HTR-8/SVneo (cell line): ENCODE measurements at places on chromosomes 13 and 19.
A peak's percentile ranks its signal among the peaks of the same experiment; 100 is the strongest.

DNA sequence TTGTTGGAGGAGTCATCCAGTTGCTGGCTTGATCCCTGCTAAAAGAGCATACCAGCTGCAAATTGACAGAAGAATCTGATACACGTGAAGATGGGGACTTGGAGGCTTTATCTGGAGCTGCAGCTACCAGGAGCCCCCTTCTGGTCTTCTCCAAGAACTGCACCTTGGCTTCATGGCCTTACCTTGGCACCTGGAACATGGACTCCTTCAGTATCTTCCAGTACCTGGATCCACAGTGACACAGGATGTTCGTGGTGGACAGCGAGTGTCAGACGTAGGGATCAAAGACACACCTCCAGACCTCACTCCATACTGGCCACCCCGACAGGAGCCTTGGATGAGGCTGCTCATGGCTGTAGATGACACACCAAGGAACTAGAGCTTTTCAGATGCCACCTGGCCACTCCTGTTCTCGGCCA lies 9.9 kb upstream of the ACSBG2 start:
- peak; percentile 56 for DNase-seq

GRCh38 chr19:48400018-48400742 lies 6.7 kb downstream of the GRIN2D start:
- no peak for DNase-seq

- no peak for DNase-seq
Observed at GRCh38 chr19:1450735-1451731, 1.1 kb downstream of the APC2 start.

GRCh38 chr13:38674208-38674607 lies 12.7 kb upstream of the FREM2 start:
- no peak for DNase-seq

- no peak for DNase-seq
Observed at GRCh38 chr13:43167731-43168130, 144.3 kb downstream of the DNAJC15 start.

DNA sequence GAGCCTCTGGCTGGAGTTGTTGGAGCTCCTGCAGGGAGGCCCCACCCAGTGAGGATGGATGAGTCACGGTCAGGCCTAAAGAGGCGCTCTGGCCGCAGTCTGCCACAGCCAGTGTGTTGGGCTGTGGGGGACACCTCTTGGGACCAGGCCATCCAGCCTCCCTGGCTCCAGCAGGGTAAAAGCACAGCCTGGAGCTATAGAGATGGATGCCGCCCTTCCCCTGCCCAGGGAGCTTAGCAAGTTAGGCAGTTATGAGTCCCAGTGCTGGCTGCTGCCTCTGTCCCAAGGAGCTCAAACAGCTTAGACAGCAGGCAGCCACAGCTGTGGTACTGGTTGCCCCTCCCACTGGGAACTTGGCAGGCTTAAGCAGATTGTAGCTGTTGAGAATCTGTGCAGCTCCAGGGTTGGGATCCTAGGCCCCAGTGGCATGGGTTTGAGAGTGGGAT lies 100.9 kb downstream of the NDFIP2 start:
- DNase-seq: no peak

DNA sequence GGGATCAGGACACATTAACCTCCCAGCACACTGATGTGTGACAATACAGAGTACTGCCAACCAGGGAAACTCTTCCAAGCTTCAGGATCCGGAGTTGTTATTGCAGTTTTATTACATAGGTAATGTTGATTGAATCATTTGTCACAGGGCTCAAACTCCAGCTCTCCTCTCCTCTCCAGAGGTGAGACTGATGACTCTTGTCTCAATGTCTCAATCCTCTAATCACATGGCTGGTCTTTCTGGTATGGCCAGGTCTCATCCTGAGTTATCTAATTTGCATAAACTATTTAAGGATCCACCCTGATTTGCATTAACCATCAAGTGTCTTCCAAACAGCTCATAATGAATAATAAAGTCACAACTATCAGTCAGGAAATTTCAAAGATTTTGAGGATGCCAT lies 522.6 kb upstream of the PCDH9 start:
- DNase-seq: no peak

- no peak for DNase-seq
Observed at GRCh38 chr13:50153876-50154275, 138.6 kb downstream of the KCNRG start.

DNA sequence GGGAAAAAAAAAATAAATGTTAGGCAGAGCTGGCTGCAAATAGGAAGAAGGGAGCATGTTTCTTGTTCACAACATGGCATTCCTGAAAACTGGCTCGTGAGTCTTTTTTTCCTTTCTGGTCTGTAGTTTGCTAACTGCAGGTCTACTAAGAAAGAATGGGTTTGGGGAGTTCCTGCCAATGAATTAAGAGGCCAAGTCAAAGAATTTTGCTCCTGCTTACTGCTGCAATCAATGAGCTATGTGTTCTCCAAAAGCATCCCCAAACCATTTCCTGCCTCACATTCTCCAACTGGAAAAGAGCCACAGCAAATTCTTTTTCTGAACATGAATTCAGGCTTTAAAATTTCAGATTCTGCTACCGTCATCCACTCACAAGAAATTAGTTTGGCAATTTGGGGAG lies 88.6 kb downstream of the DCT start:
- DNase-seq: no peak

- DNase-seq: no peak
Observed at GRCh38 chr13:52411629-52412028, 5.7 kb upstream of the THSD1 start.

GRCh38 chr19:17242431-17243208 lies 3.1 kb downstream of the NR2F6 start:
- no peak for DNase-seq

DNA sequence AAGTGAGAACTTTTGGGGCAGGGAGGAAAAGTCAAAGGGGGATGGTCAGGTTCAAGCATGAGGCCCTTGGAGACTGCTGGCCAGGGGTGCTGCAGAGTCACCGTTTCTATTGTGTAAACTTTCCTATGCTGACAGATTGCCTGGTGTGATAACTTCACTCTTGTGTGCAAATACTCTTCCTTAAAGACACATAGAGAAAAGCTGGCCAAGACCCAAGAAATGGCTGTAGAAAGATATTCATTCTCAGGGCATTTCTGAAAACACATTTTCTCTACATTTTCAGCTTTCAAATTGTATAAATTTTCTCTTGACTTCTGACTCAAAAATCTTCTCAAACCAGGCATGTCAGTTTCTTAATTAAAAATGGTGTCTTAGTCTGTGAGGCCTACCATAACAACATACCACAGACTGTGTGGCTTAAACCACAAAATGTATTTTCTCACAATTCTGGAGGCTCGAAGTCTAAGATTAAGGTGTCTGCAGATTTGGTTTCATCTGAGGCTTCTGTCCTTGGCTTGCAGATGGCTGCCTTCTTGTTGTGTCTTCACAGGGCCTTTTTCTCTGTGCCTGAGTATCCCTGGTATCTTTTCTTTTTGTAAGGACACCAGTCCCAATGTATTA lies 304.5 kb downstream of the KCNRG start:
- no peak for DNase-seq

- DNase-seq: peak; percentile 27
Observed at GRCh38 chr13:41284512-41285288, 21.3 kb upstream of the MTRF1 start.
